ENCODE measurements at places on chromosomes 16 and 17. TPM values are rescaled to one million over a fixed set of nuclear protein-coding genes. Genes with fewer than 3 reads are reported as not detected.
A peak's percentile ranks its signal among the peaks of the same experiment; 100 is the strongest.

DNA sequence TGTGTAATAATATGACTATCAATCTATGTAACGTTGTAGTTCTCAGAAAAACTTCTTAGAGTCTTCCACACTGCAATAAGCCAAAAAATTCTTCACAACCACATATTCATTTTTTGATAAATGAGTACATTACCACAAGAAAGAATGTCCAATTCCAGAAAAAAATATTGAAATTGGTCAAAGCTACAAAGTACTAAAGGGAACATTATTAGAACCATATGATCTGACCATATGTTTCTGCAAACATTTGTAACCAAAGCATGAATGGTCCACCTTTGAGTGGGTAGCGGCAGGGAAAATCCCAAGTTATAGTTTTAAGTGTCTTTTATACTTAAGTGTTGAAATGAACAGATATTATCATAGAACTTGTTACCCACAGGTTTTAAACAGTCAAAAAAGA, 71.7 kb upstream of the NACA2 start:
- DNase-seq, result no peak

GRCh38 chr16:85062845-85063244, 35.2 kb downstream of the KIAA0513 start:
- no peak for DNase-seq

The MT1A gene
- total RNA-seq, result 0.94 TPM

The ATP2A1 gene
- 5.6 TPM for total RNA-seq

GRCh38 chr17:14859542-14859941, 405.6 kb downstream of the PMP22 start:
- DNase-seq, result no peak

The TEKT5 gene
- total RNA-seq, result 0.60 TPM

GRCh38 chr16:27980919-27981700, 82.4 kb downstream of the GSG1L start:
- no peak for DNase-seq

GRCh38 chr16:49428808-49429207, 55.2 kb downstream of the C16orf78 start:
- no peak for DNase-seq

GRCh38 chr16:83714286-83714685, 93.5 kb upstream of the HSBP1 start:
- no peak for DNase-seq

DNA sequence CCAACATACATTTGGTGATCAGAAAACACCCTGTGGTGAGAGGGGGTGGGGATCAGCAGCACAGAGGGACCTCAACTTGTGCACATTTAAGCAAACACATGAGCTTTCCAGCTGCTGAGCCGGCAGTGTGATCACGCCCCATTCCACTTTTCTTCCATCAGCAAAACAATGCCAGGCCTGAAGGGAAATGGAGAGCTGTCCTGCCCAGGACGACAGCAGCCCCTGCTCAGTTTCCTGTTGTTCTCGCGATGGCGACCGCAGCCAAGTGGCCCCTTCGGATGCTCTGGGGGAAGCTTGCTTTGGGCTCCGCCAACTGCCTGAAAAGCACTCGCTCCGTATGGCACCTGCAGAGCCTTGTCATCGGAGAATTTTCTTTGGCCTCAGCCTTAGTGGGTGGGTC, 272.3 kb downstream of the FOXL1 start:
- DNase-seq, result no peak

The EPX gene
- total RNA-seq, result not detected

- no peak for DNase-seq
Measured at GRCh38 chr16:75486676-75487313, 8.4 kb downstream of the CHST6 start.

- DNase-seq, result peak; percentile 23
Measured at GRCh38 chr16:65975049-65975708, 391.3 kb upstream of the CDH5 start.

DNA sequence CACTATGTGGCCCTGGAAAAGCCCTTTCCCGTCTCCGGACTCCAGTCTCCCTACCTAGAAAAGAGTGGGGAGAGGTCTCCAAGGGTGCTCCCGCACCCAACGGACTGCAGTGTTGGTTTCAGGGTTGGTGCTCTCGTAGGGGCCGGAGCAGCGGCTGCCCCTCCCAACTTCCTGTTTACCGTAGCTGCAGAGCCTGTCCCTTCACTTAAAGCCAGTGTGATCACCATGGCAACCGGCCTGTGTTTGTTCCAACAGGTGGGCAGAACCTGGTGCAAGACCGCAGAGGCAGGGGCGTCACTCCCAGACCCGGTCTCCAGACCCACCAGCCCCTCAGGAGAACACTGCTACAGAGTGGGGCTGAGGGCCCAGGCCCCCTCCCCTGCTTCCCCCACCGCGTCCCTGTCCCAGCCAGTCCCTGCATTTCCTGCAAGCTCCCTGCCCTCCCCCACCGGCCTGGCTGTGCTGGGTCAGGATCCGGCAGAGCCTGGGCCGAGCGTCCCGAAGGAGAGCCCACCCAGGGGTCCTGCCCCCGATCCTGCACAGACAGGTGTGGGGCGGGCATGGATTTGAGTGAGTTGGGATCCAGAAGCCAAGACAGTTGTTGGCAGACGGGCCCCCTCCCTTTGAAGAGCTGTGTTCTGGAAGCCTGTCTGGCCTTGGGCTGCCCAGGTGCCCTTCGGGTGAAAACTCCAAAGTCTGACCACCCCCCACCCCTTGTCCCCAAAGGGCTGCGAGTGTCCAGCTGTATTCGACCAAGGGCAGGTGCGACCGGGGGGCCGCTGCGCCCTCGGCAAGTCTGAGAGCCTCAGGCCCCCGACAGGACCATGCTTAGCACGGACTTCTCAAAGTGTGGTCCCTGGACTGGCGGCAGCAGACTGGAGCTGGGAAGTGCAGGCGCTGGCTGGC, 1.5 kb upstream of the BAIAP3 start:
- DNase-seq, result peak; percentile 93

The SLC46A1 gene
- 5.7 TPM for total RNA-seq

DNA sequence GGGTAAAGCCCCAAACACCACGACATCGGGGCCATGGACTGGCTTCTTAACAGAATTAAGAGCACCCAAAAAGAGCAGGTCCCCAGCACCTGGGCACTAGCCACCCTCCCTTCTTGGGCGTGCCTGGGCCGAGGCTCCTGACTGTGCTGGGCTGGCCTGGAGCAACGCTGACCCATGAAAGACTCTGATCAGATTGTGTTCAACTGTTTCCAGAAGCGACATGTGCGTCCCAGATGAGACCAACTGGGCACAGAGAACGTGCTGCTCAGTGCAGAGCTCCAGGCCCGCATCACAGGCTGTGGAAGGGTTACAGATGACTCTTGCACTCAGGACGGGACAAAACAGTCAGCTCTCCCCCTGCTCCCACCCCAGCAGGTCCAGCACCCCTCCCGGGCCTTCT, 100.7 kb downstream of the KCNJ12 start:
- no peak for DNase-seq

The RNF43 gene
- 3.5 TPM for total RNA-seq

The ADAD2 gene
- 1.6 TPM for total RNA-seq

GRCh38 chr16:82833378-82833993, 206.7 kb downstream of the CDH13 start:
- no peak for DNase-seq

The SLC12A3 gene
- not detected for total RNA-seq

DNA sequence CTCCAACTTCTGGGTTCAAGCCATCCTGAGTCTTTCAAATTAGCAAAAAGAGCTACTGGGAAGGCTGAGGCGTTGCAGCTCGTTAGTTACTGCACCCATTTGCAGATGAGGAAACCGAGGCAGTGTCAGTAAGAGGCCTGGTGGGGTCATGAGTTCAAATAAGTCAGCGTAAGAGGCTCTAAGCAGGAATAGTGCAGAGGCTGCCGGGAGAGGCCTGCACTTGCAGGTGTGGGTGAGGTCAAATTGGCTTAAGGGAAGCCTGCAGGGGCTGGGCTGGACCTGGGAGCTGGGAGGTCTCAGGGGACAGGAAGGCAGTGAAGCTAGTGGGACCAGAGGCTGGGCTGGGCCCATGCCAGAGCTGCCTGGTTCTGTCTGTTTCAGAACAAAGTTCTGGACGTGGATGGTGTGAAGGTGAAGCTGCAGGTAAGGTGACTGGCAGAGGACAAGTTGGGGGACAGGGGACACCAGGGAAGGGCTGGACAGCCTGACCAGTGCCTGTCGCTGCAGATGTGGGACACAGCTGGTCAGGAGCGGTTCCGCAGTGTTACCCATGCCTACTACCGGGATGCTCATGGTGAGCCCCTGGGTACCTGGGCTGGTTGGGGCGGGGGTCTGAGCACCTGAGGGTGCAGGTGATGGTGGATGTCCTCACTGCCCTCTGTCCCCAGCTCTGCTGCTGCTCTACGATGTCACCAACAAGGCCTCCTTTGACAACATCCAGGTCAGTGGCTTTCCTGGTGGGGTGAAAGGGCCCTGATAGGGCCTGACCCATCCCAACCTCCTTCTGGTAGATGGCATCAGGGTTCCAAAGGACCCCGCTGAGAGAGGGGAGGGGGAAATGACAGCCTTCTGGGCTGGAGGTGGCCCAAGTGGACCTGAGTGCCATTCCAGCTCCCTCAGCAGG, 3.0 kb downstream of the RAB26 start:
- DNase-seq, result peak; percentile 21

The MYH13 gene
- total RNA-seq, result not detected

- no peak for DNase-seq
Measured at GRCh38 chr17:12007466-12007865, 10.2 kb upstream of the ZNF18 start.

GRCh38 chr17:36877771-36878170, 59.5 kb upstream of the LHX1 start:
- no peak for DNase-seq

DNA sequence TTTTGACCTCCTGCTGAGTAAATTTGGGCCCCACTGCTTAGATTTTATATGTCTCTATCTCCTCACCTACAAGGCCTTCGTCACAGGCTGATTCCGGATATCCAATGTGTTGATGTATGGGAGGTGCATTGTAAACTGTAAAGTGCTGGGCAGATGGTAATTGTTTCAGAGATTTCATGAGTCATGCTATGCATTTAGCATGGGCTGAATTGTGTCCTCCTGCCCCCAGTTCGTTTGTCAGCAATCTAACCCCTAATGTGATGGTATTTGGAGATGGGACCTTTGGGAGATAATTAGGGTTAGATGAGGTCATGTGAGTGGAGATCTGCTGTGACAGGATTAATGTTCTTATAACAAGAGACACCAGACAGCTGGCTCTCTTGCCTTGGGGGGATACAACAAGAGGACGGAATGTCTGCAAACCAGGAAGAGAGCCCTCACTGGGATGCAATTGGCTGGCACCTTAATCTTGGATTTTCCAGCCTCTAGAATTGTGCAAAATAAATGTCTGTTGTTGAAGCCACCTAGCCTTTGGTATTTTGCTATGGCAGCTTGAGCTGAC, 101.8 kb upstream of the NLRP1 start:
- DNase-seq, result no peak

DNA sequence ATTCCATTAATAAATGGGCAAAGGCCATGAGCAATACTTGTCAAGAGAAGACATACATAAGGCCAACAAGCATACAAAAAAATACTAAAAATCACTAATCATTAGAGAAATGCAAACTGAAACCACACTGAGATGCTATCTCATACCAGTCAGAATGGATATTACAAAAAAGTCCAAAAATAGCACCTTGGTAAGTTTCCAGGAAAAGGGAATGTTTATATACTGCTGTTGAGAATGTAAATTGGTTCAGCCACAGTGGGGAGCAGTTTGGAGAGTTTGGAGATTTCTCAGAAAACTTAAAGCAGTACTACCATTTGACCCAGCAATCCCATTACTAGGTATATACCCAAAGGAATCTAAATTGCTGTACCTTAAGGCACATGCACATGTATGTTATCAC, 467.7 kb downstream of the CDH11 start:
- no peak for DNase-seq

The GPR179 gene
- 0.46 TPM for total RNA-seq

- DNase-seq, result no peak
Measured at GRCh38 chr16:27439271-27440018, 37.5 kb downstream of the IL21R start.

GRCh38 chr17:27343977-27344607, 50.2 kb downstream of the WSB1 start:
- DNase-seq, result no peak
